ENCODE measurements at places on chromosomes 3 and 15.

- no peak for DNase-seq
These were observed 80.8 kb downstream of the GHSR start for GRCh38 chr3:172367205-172368105.

- DNase-seq = no peak
These were observed 450.1 kb downstream of the GBE1 start for GRCh38 chr3:81311321-81311720.

GRCh38 chr3:110989446-110989845 lies 82.2 kb upstream of the NECTIN3 start:
- DNase-seq = no peak

- DNase-seq = no peak
These were observed 19.1 kb downstream of the ST6GAL1 start for GRCh38 chr3:186949281-186949982.

GRCh38 chr3:46677411-46677726 lies 16.1 kb downstream of the ALS2CL start:
- DNase-seq = no peak

GRCh38 chr3:134772011-134772410 lies 23.0 kb upstream of the EPHB1 start:
- no peak for DNase-seq

- DNase-seq = no peak
These were observed 574.5 kb upstream of the KCNMB2 start for GRCh38 chr3:177961784-177962183.

- DNase-seq = no peak
These were observed 311.4 kb downstream of the EPHB1 start for GRCh38 chr3:135106445-135106844.

GRCh38 chr3:16289144-16289889 lies 24.3 kb downstream of the OXNAD1 start:
- no peak for DNase-seq

DNA sequence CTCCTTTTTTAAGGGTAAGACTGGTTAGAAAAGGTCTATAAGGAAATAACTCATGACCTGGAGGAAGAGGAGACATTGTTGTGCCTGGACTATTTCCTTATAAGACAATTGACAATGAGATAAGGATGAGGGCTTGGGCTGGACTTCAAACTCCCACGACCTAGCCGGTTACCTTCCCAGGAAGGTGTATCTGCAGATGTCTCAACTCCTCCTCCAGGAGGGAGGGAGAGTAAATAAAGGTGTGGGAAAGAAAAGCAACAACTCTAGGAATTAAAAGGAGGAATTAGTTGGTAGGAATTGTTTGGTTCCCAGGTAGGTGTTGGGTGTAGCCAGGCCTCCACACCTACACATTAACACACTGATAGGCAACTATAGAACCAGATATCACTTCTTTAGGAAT lies 97.8 kb upstream of the TBL1XR1 start:
- no peak for DNase-seq

DNA sequence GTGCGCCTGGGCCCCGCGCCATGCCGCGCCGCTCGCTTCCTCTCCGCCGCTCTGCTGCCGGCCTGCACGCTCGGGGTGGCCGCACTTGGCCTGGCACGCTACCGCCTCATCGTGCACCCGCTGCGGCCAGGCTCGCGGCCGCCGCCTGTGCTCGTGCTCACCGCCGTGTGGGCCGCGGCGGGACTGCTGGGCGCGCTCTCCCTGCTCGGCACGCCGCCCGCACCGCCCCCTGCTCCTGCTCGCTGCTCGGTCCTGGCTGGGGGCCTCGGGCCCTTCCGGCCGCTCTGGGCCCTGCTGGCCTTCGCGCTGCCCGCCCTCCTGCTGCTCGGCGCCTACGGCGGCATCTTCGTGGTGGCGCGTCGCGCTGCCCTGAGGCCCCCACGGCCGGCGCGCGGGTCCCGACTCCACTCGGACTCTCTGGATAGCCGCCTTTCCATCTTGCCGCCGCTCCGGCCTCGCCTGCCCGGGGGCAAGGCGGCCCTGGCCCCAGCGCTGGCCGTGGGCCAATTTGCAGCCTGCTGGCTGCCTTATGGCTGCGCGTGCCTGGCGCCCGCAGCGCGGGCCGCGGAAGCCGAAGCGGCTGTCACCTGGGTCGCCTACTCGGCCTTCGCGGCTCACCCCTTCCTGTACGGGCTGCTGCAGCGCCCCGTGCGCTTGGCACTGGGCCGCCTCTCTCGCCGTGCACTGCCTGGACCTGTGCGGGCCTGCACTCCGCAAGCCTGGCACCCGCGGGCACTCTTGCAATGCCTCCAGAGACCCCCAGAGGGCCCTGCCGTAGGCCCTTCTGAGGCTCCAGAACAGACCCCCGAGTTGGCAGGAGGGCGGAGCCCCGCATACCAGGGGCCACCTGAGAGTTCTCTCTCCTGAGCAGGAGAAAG lies 951 bp downstream of the GPR62 start:
- DNase-seq = peak; percentile 58

GRCh38 chr3:56855856-56856512 lies 54.2 kb upstream of the ARHGEF3 start:
- peak; percentile 52 for DNase-seq

- no peak for DNase-seq
These were observed 41.3 kb upstream of the PIK3CB start for GRCh38 chr3:138875754-138876664.

GRCh38 chr3:150890831-150891230 lies 14.4 kb downstream of the MINDY4B start:
- DNase-seq = no peak

GRCh38 chr3:172279191-172279640 lies 169.0 kb downstream of the GHSR start:
- DNase-seq = no peak

- DNase-seq = no peak
These were observed 225.6 kb downstream of the RBMS3 start for GRCh38 chr3:29506502-29506901.

GRCh38 chr3:192005989-192006388 lies 545.0 kb downstream of the PYDC2 start:
- no peak for DNase-seq

- DNase-seq = no peak
These were observed 24.4 kb downstream of the TP63 start for GRCh38 chr3:189655617-189656016.

DNA sequence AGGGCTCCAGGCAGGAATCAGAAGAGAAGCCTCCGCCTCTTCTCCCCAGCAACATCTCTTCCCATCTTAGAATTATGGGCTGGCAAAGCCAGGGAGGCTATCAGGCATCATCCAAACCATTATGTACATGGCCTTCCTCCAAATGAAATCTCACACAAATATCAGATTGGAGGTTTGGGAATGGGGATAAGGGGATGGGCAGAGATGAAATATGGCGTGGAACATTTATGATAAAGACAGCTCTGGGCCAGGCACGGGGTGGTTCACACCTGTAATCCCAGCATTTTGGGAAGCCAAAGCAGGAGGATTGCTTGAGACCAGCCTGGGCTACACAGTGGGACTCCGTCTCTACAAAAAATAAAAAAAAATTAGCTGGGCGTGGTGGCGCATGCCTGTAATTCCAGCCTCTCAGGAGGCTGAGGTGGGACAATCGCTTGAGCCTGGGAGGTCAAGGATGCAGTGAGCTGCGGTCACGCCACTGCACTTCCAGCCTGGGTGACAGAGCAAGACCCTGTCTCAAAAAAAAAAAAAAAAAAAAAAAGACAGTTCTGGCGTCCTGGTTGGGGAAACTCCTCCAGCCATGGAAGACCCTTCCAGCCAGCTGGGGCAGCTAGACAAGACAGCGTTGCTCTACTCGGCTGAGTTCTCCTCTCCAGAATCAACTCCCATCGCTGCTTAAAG lies 36.6 kb downstream of the CPN2 start:
- no peak for DNase-seq

DNA sequence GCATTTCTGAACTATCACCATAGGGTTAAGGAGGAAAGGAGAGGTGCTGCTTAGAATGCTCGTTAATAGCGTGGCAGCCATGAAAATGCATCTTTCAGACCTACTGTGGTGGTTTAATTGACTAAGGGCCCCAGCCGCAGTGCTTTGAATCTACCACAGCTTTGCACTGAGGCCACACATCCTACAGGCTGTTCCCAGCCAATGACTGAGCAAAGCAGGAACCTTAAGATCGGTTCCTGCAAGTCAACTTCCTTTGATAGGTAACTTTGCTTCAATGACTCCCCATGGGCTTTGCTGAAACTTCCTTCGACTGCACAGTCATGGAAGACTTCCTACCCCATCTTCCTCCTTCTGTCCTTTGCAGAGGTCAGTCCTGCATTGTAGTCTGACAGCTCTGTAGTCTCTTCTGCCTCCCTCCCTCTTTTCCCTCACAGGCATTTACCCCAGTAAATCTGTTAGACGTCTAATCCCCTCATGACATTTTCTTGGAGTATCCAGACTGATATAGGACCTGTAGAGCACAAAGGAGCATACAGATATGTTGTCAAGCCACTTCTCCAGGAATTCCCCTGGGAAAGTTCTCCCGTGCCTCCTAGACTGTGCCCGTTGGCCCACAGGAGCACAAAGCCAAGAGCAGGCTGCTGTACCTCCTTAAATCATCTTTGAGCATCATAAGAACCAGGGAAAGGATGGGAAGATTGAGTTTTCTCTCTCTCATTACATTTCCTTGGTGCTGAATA lies 2.6 kb upstream of the BCL2A1 start:
- DNase-seq = peak; percentile 70

GRCh38 chr3:102159810-102160451 lies 274.9 kb upstream of the ZPLD1 start:
- DNase-seq = no peak

- no peak for DNase-seq
These were observed 82.0 kb downstream of the NTRK3 start for GRCh38 chr15:88174571-88174970.

- DNase-seq = no peak
These were observed 49.2 kb upstream of the CTSH start for GRCh38 chr15:78993931-78994530.

DNA sequence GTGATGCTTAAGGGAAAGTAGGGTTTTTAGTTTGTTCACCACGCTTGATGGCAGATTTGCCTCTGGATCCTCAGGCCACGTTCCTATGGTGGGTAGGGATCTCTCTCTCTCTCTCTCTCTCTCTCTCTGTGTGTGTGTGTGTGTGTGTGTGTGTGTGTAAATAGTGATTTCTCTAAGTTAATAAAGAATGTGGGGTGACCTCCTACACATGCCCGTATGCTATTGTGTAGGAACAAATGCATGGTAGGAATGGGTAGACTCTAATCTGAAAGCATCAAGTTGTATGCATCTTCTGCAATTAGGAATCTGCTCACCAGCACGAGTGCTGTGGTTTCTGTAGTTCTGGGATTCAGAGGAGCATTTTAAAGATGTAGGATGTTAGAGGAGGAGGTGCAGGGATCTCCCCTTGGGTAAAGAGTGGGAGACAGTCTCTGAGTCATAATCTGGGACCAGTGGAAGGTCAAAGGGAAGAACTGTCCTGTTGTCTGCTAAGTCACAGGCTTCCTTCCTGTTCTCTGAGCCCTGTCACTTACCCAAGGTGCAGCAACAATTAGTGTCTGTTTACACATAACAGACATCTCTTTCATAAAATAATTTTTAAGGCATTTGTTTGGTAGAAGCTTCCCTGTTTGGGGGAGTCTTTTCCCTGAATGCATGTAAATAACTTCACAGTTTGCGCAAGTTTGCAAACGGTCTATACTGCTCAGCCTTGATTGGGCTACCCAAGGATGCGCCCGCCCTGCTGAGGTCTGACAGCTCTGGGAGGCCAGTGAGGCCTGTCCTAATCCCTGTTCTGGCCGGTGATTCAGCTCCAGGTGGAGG lies 139.8 kb downstream of the IGF1R start:
- no peak for DNase-seq
